ENCODE measurements at places on chromosomes 3 and 15.

- DNase-seq: no peak
Measured at GRCh38 chr3:65500398-65501306, 538.1 kb downstream of the MAGI1 start.

- no peak for DNase-seq
Measured at GRCh38 chr15:60839510-60840211, 360.7 kb upstream of the ICE2 start.

- DNase-seq: no peak
Measured at GRCh38 chr3:126061301-126062032, 22.5 kb downstream of the SLC41A3 start.

DNA sequence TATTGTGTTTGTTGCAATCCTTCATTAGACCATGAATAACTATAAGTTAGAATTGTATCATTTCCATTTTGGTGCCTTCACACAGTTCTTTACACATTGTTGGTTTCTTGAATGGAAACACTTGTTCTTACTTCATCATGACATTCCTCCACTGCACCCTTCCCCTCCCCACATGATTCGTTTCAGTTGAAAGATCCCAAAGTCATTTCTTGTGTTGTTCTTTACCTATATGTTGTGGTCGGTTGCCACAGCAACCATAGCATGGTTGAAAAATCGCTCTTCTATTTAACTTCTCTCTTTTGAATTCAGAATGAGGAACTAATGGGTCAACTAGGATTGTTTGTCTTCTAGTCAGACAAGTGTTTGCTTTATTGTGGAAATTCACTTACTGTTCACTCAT, 103.3 kb downstream of the IL1RAP start:
- DNase-seq: no peak

GRCh38 chr15:22895465-22896190, 57.2 kb downstream of the NIPA2 start:
- no peak for DNase-seq

DNA sequence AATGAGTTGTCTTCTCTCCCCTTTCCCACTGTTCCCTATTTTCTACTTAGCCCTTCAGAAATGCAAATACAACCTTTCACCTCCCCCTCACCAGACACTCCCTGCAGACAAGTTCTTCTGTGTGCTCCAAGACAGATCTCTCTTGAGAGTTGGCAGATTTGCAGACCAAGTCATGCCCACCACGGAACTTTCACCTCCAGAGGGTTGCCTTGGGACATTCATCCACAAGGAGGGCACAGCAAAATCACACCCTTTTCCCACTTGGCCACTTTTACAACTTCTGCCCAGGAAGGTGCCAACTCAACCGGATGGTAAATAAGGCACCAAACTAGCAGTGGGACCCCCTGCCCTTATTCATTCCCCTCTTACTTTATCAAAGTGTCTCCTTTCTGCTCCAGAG, 53.5 kb downstream of the SLC30A4 start:
- no peak for DNase-seq

- peak; percentile 88 for DNase-seq
Measured at GRCh38 chr15:92831655-92832328, 68.3 kb upstream of the CHD2 start.

DNA sequence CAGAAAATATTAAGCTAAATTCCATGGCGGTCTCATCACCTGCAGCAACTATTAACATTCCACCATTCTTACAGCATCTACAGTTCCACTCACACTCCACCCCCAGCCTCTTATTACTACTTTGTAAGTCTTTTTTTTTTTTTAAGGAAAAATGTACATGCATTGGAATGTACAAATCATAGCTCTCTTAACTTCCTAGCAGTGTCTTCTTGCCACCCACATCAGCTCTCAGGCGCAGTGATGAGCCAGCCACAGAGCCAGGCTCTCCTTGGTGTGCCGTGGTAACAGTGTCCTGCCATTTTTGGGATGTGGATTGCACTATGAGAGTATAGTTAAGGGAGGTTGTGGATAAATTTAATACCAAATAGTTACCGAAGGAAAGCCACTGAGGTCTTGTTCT, 17.8 kb downstream of the ABHD17C start:
- no peak for DNase-seq

DNA sequence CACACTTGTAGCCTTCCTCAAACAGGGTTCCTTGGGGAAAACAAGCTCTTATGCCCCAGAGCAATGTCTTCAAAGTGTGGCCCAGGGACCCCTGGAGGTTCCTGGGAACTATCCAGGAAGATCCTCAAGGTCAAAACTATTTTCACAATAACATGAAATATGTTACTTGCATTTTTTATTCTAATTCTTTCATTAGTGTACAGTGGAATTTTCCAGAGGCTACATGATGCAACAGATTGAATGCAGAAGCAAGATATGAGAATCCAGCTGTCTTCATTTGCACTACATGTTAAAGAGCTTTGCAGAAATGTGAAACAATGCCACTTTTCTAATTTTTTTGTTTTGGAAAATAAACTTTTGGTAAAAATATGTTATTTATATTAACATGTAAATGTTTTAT, 190.9 kb downstream of the SLC9A9 start:
- no peak for DNase-seq

DNA sequence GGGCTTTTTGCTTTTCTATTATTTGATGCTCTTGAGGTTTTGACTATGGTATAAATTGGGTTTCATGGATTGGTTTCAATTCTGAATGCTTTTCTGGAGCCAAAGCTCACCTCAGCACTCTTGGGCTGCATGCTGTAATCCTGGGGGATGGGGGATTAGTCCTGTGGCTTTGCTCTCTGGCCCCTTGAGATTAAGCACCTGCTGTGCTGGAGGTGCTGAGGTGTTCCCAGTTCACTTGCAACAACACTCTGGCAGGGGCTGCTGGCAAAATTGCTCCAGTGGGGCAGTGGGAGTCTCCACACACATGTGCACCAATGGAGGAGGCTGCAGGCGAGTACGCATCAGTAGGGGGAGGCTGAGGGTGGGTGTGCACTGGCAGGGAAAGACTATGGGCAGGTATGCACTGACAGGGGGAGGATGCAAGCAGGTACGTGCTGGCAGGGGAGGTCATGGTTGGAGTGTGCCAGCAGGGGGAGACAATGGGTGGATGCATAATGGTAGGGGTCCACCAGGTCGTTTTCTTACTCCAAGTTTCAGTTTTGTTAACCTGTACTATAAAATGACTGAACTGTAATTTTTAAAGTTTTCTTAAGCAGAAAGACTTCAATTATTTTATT, 489.2 kb downstream of the FGF12 start:
- DNase-seq: no peak

DNA sequence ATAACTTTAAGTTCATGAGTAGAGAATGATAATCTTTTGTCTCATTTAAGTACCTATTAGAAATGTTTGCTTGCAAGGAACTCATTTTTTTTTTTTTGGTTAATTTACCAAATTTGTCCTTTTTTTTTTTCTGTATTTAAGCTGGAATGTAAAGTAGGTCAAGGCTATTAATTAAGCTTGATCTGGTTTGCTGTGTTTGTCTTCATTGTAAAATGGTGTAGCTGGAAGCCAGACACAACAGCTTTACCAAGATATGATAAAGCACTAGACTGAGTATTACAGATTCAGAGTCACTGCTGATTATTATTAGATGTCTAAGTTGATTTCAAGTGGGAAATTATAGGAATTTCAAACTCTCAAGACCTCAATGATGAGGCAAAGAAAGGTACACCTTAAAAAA, 15.0 kb upstream of the ZPLD1 start:
- no peak for DNase-seq

DNA sequence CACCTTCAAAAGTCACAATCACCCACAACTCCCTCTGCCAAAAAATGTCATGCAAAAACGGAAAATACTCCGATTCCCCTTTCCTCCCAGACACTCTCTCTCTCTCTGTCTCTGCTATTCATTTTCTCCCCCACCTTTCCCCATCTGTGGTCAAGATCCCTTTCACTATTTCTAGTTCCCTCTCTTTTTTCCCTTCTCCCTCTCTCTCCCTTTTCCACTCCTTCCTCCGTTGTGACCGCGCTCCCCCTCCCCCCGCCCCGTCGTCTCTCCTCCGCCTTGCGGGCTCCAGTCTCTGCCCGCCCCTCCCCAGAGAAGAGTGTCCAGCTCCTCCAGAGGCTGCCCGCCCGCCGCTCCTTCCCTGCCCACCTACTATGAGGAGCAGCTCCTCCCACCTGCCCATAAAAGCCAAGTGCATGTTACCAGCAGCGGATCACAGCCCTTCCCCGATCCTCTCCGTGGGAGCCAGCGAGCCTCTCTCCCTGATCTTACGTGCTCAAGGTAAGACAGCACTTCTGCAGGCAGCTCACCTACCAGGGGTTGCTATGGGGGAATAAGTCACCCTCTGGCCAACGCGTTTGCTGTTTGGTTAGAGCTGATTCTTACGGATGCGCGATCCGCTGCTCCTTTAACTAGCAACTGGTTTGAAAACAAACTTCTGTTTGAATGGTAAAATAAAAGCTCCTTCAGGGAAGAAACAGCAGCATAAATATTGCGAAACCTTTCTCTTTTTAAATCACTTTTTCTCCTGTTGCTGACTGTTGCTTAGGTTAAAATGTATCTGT, at the start of gene COL8A1:
Gene COL8A1, plus strand, starts transcription at position 428 of the 782 bp plus-strand sequence. CDS start 152,089 bp downstream, outside the sequence.
- no peak for DNase-seq
